IPS DF 6.9 (cell line): ENCODE measurements at places on chromosomes 7 and 10.

GRCh38 chr7:44290252-44290620, 35.2 kb downstream of the CAMK2B start:
- no peak overlapping the region for H3K4me3 ChIP-seq
- H3K36me3 ChIP-seq, result no peaks in the 10 kb centered on the region
- H3K27ac ChIP-seq, result no peak overlapping the region

GRCh38 chr7:2029211-2029905, 203.4 kb downstream of the MAD1L1 start:
- no peak for DNase-seq
- H3K36me3 ChIP-seq, result no peaks in the 10 kb centered on the region
- peaks cover 5% of the 10 kb centered on the region; the same call in 1 of the 2 replicates for H3K4me1 ChIP-seq
- no peak overlapping the region for H3K27ac ChIP-seq
- no peaks in the 10 kb centered on the region for H3K27me3 ChIP-seq
- H3K4me3 ChIP-seq, result no peak overlapping the region

GRCh38 chr7:29494350-29494749, 69.3 kb upstream of the PRR15 start:
- no peak overlapping the region for H3K4me3 ChIP-seq
- H3K4me1 ChIP-seq, result peaks cover 4% of the 10 kb centered on the region; the same call in 1 of the 2 replicates
- no peaks in the 10 kb centered on the region for H3K36me3 ChIP-seq

GRCh38 chr10:73814896-73815718, 3.7 kb upstream of the NDST2 start:
- no peak for DNase-seq
- no peak overlapping the region for H3K4me3 ChIP-seq
- no peaks in the 10 kb centered on the region for H3K27me3 ChIP-seq
- H3K4me1 ChIP-seq, result no peaks in the 10 kb centered on the region; the same call in 1 of the 2 replicates
- peaks cover 13% of the 10 kb centered on the region; the same call in 1 of the 2 replicates for H3K36me3 ChIP-seq

DNA sequence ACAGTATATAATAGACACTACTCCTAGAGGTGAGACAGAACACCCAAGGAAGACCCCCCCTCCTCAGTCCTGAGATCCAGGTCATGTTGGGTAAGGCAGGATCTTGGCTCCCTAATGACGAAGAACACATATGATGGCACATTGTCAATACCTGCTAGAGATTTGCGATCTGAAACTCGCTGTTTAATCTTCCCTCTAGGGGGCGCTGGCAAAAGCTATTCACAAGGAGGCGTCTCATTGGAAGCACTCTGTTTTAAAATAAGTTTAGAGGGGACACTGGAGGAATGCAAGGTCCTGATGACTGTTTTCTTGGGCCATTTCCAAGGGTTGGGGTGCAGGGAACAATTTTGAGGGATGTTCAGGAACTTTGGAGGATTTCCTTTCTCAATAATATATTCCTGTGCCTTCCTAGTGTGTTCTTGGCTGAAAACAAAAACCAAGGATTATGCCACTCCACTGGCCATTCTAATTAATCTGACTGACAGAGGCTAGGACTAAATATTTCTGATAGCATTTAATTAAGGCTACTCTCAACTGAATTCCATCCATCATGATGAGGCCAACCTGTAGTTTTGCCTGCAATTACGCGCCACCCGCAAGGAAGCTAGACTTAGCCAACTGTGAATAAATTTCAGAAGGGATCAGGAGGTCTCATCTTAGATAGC, 1013.8 kb upstream of the MBL2 start:
- H3K4me3 ChIP-seq, result no peak overlapping the region
- H3K4me1 ChIP-seq, result no peaks in the 10 kb centered on the region
- DNase-seq, result peak; percentile 41
- no peak overlapping the region for H3K27ac ChIP-seq
- no peaks in the 10 kb centered on the region for H3K27me3 ChIP-seq

- H3K4me3 ChIP-seq, result no peak overlapping the region
- H3K27ac ChIP-seq, result no peak overlapping the region
- no peaks in the 10 kb centered on the region for H3K36me3 ChIP-seq
- DNase-seq, result peak; percentile 58
- H3K27me3 ChIP-seq, result no peaks in the 10 kb centered on the region
- no peaks in the 10 kb centered on the region; the same call in 1 of the 2 replicates for H3K4me1 ChIP-seq
Measured at GRCh38 chr7:123797673-123798531, 47.1 kb upstream of the HYAL4 start.

DNA sequence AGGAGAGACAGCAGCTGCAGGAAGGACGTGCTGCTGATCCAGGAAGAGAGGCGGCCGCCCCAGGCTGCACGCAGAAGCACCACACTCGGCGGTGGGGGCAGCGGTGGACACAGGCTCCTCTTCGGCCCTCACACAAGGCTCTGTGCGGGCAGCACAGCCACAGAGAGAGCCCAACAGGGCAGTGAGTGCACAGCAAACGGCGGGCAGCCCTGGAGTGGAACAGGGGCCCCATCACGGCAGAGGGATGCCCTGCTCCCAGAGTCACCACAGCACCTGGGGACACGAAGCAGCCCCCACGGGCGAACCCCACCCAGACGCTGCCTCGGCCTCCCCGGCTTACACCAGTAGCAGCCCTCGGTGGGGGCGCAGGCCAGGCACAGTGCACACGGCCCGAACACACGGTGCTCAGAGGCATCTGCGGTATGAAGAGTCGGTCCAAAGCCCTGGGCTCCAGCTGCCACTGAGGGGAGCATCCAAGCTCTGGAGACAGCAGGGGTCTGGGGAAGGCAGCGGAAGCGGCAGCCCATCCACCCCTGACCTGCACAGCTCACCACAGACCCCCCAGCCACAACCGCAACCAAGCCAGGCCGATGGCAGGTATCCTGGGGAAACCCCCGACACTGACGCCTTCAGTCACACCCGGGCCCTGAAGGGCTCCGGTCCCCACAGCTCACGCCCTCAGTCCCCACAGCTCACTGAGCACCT, 16.8 kb downstream of the NUDT1 start:
- no peaks in the 10 kb centered on the region for H3K4me1 ChIP-seq
- H3K27me3 ChIP-seq, result no peaks in the 10 kb centered on the region
- no peak overlapping the region for H3K4me3 ChIP-seq
- H3K27ac ChIP-seq, result no peak overlapping the region
- H3K36me3 ChIP-seq, result peaks cover 27% of the 10 kb centered on the region

GRCh38 chr10:77575271-77576006, 62.2 kb downstream of the KCNMA1 start:
- DNase-seq, result no peak
- H3K36me3 ChIP-seq, result no peaks in the 10 kb centered on the region

DNA sequence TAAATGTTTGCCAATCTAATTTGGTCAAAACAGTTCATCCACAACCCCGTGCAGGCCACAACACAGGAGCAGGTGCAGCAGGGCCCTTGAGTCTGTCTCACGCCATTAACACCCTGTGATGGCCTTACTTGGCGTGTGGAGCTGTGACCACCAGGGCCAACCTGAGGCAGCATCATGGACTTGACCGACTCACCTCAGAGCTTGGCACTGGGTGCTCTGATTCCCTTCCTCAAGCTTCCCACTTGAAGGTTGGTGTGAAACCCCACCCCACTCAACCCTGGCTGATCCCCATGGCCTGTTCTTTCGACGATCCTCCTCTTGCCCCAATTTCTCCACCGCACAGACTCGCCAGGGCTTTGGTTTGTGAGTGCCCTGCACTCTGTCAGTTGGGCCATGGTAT, 623.1 kb downstream of the PTPRN2 start:
- DNase-seq, result no peak
- no peaks in the 10 kb centered on the region for H3K36me3 ChIP-seq
- H3K4me3 ChIP-seq, result no peak overlapping the region
- no peak overlapping the region for H3K27ac ChIP-seq

DNA sequence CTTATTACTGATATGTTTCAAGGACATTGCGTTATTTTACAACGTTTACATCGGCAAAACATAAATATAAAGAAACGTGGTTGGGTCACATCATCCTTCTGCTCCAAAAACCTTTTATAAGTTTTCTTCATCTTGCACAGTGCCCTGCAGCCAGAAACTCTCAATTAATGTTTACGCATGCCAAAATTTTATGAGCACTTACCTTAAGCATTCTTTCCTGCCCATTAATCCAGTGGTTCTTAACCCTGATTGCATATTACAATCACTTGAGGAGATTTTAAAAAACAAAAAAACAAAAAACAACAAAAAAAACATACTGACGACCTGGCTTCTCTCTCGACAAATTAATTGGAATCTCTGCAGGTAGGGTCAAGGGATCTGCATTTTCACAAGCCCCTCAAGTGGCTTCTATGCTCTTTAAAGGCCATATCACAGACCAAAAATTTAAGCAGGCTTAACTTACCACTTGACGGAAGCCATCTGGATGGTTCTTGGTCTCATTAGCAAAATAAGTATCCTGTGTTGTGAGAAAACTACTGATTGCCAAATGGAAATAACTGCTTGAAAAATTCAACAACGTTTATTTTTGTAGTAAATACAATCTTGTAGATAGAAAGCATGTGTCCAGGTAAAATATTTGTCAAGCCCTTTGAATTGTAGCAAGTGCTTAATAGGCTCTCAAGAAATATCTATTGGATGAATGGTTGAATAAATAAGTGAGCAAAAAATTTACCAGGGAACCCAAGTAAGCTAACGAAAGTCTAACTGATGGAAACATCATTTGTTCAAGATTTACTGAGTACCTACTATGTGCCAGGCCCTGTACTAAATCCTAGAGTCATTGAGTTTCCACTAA, 30.9 kb upstream of the SLC16A12 start:
- H3K4me1 ChIP-seq, result peaks cover 1% of the 10 kb centered on the region; the same call in 1 of the 2 replicates
- no peaks in the 10 kb centered on the region for H3K36me3 ChIP-seq
- H3K4me3 ChIP-seq, result no peak overlapping the region
- no peak overlapping the region for H3K27ac ChIP-seq

DNA sequence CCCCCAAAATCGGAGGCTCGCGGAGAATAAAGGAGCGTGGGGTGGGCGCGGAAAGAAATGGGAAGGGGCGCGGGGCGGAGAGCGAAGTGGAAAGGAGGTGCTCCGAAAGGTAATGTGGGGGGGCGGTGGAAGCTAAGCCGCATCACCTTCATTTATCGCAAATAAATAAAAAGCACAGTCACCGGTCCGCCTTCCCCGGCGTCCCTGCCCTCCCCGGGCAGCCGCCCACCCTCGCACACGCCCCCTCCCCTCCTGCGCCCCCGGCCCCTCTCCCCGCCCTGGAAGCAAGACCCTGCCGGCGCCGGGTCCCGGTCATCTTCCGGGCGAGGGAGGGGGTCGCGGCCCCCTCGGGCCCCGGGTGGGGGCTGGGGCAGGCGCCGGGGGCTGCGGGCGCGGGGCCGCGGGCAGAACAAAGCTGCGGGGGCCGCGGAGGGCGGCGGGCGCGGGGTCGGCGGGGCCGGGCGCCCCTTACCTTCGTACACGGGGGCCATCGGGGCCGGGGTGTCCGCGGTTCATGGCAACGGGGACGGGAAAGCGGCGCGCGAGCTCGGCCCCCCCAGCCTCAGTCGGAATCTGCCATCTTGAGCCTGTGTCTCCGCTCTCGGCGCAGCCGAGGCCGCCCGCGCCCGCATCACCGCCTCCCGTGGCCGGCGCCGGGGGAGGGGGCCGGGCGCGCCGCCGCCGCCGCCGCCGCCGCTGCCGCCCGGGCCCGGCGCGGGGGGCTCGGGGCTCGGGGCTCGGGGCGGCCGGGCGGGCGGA, 486 bp downstream of the HIPK2 start:
- peak overlapping the region; percentile 98; the same call in 1 of the 2 replicates for H3K4me3 ChIP-seq
- H3K27me3 ChIP-seq, result peaks cover 11% of the 10 kb centered on the region
- H3K4me1 ChIP-seq, result no peaks in the 10 kb centered on the region
- H3K36me3 ChIP-seq, result no peaks in the 10 kb centered on the region
- DNase-seq, result no peak

- no peaks in the 10 kb centered on the region for H3K27me3 ChIP-seq
- no peak for DNase-seq
- H3K27ac ChIP-seq, result no peak overlapping the region
- no peak overlapping the region for H3K4me3 ChIP-seq
- no peaks in the 10 kb centered on the region for H3K36me3 ChIP-seq
- no peaks in the 10 kb centered on the region for H3K4me1 ChIP-seq
Measured at GRCh38 chr7:121113288-121113687, 124.8 kb downstream of the CPED1 start.

DNA sequence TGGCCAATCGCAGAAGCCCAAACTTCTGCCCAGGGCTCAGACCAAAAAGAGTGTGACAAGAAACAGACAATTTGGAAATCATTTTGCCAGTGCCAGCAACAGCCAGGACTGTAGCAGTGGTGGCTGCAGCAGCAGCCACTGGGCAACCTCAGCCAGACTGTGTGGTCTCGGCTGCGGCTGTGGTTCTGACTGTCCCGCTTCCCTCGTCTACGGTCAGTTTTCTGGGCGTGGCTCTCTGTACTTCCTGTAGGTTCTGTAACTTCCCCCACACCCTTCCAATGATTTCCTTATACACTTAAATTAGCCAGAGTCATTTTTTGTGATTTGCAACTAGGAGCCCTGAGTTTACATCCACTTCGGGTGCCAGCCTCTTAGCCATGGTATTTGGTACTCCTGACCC, 39.9 kb downstream of the CYTH3 start:
- H3K36me3 ChIP-seq, result no peaks in the 10 kb centered on the region
- no peak for DNase-seq
- H3K27me3 ChIP-seq, result no peaks in the 10 kb centered on the region
- no peak overlapping the region for H3K27ac ChIP-seq

DNA sequence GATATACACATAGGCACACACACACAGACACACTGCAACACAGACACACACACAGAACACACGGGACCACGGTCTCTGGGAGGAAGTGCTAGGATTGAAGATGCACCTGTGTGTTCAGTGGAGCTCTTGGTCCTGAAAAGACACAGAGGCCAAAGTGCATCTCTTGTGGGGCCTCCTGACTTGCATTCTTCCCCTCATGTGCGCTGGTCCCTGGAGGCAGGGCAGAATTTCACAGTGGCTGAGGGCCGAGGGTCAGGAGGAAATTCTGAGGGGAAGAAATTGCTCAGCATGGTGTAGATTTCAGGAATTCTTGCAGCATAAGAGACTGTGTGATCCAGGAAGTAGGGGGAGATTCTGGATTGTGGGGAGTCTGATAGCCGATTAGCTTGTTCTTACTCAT, 35.9 kb downstream of the WDFY4 start:
- no peak overlapping the region for H3K27ac ChIP-seq
- H3K36me3 ChIP-seq, result no peaks in the 10 kb centered on the region
- H3K27me3 ChIP-seq, result no peaks in the 10 kb centered on the region
- no peak for DNase-seq
- no peaks in the 10 kb centered on the region for H3K4me1 ChIP-seq
- H3K4me3 ChIP-seq, result no peak overlapping the region

DNA sequence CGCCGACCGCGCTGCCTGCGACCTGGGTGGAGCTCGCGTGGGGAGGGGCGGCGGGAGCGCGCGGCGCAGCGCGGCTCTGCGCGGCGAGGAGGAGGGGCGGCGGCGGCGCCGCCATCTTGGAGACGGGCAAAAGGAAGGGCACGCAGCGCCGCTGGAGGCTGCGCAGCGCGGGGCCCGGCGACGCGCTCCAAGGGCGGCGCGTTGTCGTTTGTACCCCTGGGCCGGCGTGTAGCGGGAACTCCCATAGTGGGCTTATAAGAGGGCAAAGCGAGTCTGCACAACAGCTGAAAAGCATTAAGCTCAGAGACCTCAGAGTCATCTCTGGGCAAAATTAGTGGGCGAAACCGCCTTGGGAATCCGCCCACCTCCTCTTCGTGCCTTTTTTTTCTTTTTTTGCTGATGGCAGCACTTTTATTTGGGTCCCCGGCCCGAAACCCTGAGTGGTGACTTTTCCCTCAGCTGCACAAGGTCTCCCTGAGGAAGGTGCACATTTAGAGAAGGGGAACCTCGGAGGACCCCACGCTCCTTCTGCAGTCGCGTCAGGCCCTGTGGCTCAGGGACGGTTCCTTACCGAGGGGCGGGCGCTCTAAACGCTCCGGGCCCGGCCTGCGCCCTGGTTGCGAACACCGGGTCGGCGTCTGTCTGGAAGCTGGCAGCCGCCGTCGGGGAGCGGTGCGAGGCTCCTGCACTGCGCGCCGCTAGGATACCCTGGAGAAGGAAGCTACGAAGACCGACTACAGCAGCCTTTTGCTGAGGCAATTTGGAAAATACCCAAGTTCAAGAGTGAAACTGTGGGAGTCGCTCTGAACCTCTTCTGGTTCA, 428 bp upstream of the MCMBP start:
- H3K4me1 ChIP-seq, result no peaks in the 10 kb centered on the region; the same call in 1 of the 2 replicates
- H3K4me3 ChIP-seq, result peak overlapping the region; percentile 95
- no peaks in the 10 kb centered on the region for H3K36me3 ChIP-seq
- H3K27ac ChIP-seq, result no peak overlapping the region
- peak; percentile 48 for DNase-seq
- H3K27me3 ChIP-seq, result no peaks in the 10 kb centered on the region
